ENCODE measurements at places on chromosomes 2 and 18.

- no peak for DNase-seq
These were observed 484.2 kb downstream of the PID1 start for GRCh38 chr2:228786901-228787300.

DNA sequence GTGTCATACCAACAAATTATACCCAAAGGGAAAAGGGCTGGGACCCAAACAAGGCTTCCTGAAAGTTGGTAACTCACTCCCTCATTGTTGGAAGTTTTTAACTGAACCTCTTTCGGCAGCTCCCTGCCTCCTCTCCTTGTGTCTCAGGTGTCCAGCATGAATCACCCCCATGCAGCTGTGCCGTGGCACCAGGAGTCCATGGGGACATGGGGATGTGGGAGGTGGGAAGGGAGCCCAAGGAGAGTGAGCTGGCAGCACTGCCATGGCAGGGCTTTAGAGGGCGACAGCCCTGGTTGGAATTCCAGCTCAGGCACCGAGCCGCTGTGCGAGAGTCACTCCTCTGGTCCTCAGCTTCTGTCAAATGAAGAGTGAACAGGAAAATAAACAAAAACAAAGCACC is 12.5 kb upstream of the GYPC start:
- no peak for DNase-seq

DNA sequence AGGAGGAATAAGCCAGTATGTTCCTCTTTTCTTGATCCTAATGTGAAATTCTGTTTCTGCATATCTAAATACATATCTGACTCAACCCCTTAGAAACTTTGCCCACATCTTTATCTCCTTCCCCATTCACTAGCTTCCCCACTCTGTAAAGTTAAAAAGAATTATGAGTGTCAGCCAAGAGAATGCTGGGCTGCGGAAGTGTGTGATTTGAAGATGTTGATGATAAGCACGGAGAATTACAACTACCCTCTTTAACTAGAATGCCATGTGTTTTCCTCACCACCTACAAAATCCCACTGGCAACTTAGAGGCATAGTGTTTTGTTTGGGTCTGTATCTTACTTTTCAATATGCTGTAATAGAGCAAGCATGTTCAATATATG is 490.4 kb upstream of the FANCL start:
- DNase-seq = no peak

- no peak for DNase-seq
These were observed 68.5 kb downstream of the MYO5B start for GRCh38 chr18:50126471-50126870.

DNA sequence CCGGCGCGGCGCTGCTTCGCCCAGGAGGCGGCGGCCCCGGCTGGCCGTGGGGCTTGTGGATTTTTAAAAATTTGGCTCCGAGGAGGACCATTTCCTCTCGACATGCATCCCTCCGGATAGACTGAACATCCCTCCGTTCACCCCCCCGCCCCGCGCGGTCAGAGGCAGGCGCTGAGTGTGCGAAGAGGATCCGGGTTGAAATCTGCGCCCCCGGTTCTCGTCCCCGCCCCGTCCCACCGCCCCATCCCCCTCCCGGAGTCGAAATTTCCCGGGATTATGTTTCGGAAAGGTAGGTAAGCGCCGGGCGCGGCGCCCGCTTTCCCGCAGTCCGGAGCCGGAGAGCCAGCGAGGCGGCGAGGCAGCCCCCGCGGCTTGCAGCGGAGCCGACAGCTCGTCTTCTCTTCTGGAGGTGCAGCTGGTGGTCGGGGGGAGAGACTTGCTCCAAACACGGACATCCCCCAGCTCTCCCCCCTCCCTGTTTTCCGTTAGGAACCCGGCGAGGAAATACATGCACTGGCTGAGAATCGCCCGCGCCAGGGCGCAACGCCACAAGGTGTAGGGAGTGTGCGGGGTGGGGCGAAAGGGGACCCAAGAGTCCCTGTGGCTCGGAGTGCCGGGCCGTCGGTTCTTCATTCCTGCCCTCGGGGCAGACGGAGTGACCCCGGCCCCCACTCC is at the start of gene PRKCE:
Gene PRKCE (plus strand): TSS at position 261 of the 675 bp plus-strand sequence.
- peak; percentile 58 for DNase-seq

DNA sequence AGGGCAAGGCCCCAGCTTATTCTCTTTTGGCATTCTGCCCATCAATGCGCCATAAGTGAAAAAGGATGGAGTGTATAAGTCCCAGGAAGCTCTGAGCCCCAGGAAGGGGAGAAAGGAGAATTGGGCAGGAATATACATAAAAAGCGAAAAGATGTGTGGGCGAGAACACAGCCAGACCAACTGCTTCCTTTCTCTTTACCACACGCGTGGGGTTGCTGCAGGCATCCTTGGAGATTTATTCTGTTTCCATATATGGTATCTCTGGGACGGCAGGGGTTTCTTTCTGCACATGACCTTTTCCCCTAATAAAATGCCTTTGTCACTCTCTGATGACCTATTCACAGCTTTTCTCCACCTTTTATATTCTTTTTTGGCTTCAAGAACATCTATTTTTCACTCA is 440.5 kb downstream of the NBAS start:
- DNase-seq = no peak

DNA sequence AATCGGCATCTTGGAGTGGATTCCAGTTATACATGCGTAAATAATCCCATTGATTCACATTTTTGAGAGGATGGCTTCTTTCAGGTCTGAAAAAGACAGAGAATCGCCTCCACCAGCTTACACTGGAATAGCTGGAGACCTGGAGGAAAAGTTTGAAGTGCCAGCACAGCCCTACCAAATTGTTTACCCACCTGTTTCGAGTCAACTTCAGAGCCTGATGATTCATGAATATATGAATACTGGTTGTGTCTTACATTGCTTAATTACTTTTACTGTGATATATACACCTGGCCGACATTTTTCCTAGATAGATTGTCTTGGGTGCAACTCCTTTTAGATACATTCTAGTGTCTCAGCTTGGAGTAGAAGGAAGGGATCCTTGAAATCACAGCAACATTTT is 335 bp upstream of the NCKAP5 start:
- no peak for DNase-seq

GRCh38 chr18:49560624-49561288 is 1.1 kb upstream of the LIPG start:
- no peak for DNase-seq

DNA sequence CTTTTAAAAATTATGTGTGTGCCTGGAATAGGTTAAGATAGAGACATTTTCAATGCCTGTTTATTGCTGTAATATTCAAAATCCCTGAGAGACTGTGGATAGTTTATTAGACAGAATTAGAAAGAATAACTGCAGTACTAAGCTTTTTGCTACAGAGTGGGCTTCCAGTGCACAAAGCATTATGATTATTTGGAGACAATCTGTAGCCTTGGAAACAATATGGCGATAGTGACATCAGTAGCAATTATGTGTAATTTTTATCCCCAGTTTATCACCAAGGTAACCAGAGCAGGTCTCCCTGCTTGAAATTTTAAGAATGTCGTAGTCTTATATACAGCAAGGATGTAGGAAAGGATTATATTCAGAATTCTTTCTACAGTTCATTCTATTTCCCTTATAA is 100.0 kb downstream of the MYO3B start:
- DNase-seq = no peak

DNA sequence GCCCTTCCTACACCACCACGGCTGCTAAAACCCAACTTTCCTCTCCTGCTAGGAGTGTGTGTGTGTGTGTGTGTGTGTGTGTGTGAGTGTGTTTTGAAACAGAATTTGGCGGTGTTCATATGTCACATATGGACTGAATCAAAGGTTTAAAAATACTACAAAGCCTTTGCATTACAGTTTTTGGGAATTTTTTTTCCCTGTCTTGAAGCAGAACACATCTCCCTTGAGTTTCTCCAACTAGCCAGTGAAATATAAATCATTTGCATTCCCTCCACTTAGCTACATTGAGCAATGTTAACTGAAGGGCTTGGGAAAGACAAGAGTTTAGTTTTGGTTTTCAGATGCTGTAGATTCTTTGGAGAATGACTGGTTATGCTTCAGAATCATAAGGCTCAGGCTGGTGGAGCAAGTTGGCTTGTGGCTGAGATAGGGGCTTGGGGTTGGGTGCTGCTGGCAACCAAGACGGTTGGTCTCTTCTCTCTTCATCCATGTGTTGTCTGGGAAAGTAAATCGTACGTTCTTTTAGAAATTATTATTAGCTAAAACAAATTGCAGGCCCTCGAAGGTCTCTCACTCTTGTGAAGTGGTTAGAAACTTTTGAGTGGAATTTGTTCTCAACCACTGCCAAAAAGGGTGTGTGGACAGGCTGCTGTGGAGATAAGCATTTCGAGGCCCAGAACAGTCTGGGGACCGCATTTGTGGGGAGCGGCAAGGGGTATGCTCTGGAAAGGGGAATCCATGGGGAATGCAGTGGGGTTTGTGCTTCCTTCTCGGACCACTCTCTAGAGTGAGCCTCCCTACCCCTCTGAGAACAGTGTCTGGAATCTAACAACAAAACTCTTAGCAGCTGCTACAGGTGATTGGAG is 1.4 kb downstream of the NRP2 start:
- no peak for DNase-seq

- DNase-seq = no peak
These were observed 135.5 kb downstream of the EIPR1 start for GRCh38 chr2:3241971-3242746.

- no peak for DNase-seq
These were observed 34.2 kb downstream of the MYO7B start for GRCh38 chr2:127569666-127570065.

DNA sequence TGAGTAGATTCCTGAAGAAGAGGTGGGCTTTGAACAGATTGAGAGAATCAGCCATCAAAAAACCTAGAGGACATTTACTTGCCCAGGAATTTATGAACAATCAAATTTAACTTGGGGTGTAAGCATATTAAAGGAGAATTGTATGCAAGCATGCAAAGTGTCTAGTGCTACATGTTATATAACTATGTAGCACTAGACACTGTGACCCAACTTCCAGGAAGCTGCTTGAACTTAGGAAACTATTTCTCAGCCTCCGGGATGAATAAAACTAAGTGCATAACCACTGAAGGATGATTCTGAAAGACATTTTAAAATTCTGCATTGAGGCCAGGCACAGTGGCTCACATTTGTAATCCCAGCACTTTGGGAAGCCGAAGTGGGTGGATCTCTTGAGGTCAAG is 12.4 kb downstream of the MFF start:
- DNase-seq = no peak

GRCh38 chr2:179694963-179695362 is 166.4 kb downstream of the ZNF385B start:
- no peak for DNase-seq

GRCh38 chr2:131112529-131112928 is 7.4 kb downstream of the PLEKHB2 start:
- no peak for DNase-seq

All from CD4-positive, alpha-beta T cell treated with Interferon alpha-2 for 1 hour (primary cell).